ENCODE measurements at places on chromosomes 2 and 18.

DNA sequence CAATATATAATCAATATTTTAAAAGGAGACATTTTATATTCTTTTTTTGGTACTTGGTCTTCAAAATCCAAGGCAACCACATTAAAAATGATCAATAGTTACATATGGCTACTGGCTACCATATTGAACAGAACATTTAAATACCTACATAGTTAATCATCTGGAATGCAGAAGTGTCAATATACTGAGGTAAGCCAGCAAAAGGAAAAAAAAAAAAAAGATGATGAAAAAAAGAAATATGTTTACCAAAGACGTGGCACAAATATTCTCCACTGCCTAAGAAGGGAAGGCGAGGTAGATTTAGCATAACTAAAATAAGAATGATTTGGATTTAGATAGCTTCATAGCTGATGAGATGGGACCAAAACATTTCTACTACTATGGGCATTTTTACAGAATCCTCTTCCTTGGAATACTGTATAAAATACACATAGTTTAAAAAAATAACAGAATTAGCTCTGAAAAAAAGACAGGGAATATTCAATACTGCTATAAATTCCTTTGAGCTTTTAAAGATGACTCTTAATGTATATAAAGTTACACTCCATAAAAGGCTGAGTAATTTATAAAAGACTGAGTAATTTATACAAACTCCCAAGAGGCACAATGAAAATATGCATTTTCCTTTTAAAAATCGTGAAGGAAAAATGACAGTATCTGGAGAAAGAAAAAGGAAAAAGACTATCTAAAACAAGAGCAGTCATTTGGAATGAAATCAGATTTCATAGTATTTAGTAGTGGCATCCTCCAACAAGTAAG, 63.5 kb downstream of the CDH2 start:
- no peak for DNase-seq

- peak; percentile 1 for DNase-seq
Observed at GRCh38 chr18:28512357-28512756, 335.4 kb upstream of the CDH2 start.

DNA sequence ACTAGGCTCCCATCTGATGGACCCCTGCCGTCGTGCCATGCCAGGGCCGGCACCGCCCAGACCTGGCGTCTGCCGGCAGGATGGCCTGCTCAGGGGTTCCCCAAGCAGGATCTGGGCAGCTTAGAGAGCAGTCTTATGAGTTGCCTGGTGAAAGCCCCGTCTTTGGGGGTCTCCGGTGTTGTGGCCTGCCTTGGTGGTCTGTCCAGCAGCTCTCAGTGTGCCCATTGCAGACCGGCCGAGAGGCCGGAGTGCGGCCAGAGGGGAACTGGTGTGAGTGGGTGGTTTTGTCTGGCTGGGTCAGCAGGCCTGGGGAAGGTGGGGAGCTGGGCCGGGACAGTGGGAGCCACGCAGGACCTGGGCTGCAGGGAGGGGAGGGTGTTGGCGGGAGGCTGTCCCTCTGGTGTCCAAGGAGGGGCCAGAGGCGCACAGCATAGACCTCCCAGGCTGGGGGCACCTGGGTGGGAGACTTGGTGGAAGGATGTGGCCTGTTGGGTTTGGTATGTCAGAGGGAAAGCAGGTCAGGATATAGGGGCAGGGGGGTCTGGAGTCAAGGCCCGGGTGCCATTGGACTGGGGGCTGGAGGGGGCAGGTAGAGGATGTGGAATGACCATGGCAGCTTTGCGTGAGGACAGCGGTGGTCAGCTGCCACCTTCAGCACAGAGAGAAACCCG, 16.5 kb downstream of the GPC1 start:
- no peak for DNase-seq

DNA sequence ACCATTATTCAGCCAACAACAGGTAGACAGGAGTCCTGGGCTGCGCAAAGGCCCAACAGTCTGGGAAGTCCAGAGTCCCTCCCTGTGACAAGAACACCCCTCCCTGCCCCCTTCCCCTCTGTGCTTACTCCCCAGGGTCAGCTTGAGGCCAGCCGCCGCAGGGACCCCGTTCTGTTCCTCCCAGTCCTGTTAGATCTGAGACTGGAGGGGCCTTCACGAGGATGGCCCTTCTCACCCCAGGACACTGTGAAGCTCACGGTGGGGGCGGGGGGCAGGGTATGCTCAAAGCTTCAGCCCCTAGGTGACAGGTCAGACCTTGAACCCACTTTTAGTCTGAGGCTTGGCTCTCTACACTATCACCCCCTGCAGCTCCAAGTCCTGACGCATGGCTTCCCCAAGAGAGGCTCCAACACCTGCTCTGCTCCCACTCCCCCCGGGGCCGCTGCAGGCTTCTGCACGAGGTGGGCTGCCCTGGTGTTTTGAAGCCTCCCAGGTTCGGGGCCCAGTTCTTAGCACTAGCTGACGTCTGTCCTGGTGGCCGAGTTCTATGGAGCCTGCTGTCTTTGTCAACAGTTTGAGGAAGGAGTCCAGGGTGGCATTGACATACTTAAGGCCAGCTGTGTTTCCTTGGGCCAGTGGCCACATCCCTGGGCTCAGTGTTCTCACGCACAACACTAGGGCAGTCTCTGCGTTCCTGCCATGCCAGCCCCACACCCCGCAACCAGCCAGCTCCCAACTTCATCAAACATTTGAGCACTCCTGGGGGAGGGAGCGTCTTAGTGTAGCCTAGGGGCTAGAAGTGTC, 37.2 kb upstream of the HPCAL1 start:
- no peak for DNase-seq

DNA sequence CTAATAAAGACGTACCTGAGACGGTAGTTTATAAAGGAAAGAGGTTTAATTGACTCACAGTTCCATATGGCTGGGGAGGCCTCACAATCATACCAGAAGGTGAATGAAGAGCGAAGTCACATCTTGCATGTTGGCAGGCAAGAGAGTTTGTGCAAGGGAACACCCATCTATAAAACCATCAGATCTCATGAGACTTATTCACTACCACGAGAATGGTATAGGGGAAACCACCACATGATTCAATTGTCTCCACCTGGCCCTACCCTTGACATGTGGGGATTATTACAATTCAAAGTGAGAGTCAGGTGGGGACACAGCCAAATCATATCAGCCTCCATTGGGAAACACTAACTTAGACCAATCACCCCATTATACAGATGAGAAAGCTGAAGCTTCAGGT, 81.4 kb downstream of the SKA1 start:
- no peak for DNase-seq

DNA sequence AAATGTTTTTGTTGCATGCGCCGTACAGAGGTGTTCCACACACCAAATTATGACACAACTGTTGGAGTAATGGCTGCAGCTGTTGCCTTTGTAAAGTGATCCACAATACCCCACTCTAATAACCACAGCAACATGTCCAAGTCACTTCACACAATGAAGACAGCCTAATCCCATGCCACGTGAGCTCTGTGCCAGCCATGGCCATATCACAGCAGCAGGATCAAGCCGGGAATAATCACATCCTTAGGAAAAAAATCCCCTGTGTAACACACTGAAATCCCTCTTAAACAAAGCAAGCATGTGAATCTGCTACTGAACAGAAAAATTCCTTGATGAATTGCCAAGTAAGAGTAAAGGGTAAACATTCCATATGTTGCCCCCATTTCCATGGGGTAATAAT, 179.5 kb upstream of the PARD3B start:
- DNase-seq: no peak

- DNase-seq: no peak
Observed at GRCh38 chr18:42977982-42978637, 137.4 kb downstream of the RIT2 start.

DNA sequence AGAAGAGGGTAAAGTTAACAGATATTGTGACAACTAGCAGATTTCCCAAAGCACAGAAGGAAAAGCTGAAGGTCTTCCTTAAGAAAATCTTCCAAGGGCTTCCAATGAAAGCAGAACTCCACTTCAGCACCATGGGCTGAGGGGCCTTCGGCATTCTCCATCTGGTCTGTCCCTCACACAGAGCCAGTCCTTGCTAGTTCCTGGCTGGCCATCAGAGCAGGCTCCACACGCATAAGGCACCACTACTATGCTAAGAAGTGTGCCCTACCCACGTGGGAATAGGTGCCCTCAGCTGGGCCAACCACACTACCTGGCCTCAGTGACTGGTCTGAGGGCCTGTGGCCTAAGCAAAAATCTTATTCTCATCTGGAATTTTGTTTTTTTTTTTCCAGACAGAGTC, 73.5 kb downstream of the METTL4 start:
- DNase-seq: no peak

DNA sequence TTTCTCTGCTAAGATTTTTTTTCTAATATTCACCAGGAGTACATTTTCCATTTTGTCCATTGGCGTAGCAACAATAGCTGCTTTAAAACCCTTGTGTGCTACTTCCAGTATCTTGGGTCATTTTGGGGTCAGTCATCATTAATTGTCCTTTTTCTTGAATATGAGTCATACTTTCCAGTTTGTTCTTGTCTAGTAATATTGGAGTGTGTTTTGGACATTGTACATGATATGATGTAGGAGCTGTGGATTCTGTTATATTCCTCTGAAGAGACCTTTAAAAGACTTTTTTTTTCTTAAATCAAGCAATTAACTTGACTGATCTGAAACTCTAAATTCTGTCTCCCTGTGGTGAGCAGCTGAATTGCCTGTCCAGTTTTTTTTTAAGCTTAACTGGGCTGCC, 40.8 kb downstream of the AGPS start:
- no peak for DNase-seq

DNA sequence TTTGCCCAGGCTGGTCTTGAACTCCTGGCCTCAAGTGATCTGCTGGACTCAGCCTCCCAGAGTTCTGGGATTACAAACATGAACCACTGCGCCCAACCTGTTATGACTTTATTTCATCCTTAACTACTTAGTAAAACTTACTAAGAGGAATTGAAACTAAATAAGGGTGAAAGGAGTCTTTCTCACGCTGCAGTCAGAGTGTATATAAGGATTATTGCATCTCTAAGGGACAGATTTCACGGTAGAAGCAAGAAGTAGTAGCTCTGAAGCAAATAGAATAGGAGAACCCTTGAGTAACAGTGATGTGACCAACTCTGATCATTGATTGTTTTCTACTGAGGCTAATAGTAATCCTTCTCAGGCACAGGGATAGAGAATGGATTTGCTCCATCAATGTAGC, 960.1 kb downstream of the CPS1 start:
- no peak for DNase-seq

DNA sequence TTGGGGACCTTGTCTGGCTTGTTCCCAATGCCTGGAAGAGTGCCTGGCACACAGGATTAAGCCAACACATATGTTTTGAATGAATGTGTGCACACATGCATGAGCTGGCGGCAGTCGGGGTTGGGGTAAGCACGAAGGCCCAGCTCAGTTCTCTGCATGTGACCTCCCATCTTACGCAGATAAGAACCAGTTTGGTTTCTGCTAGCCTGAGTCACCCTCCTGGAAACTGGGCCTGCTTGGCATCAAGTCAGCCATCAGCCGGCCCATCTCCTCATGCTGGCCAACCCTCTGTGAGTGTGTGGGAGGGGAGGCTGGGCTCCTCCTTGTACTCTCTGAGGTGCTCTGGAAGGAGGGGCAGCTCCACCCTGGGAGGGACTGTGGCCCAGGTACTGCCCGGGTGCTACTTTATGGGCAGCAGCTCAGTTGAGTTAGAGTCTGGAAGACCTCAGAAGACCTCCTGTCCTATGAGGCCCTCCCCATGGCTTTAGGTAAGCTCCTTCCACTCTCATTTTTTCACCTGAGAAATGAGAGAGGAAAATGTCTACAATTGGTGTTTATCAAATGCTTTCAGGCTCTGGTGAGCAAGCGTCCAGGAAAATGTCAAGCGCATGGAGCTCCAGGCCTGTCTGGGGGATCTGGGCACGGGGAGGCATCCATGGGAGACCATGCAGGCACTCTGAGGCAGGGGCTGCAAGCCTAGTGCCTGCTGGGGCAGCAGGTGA, 9.7 kb upstream of the IL1RN start:
- no peak for DNase-seq

GRCh38 chr2:236562434-236562833, 7.2 kb upstream of the ACKR3 start:
- no peak for DNase-seq

- DNase-seq: no peak
Observed at GRCh38 chr2:222447131-222447530, 22.8 kb downstream of the SGPP2 start.

DNA sequence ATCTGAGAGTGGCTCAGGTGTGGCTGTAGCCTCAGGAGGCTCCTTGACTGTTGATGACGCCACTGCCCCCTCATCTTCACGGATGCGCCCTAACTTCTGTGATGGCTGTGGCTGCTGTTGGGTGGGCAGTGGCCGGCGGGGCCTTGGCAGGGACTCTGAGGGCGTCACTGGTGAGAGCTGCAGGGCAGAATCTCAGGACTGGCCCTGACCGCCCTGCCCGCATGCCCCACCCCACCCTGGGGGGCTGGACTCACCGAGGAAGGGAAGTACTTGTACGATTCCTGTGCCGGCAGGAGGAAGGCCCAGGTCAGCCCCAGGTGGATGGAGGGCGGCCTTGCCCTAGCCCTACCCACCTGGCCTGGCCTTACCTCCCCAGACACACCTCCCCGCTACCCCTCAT, 2.4 kb downstream of the CXXC1 start:
- DNase-seq: no peak

DNA sequence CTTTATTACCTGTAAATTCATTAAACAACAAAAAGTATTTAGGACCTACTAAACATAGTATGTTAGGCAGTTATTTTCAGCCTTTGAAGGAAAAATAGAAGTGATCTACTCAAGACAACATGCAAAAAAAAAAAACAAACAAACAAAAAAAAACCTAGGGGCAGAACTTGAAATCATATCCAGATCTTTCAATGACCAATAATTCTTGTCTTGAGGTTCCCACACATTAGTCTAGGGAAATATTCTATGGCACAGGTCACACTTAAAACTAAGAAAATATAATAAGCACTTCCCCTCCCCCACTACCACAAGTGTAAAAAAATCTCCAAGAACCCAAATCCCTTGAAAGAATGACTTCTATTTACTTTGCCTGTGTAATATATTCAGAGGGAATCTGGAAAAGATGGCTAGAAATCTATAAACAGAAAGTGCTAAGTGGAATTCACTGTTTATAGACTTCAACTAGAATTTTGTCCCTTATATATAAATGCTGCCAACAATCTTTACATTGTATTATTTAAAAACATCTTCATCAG, 3.5 kb downstream of the PELI1 start:
- no peak for DNase-seq

GRCh38 chr2:143802871-143803650, 673.8 kb downstream of the ARHGAP15 start:
- DNase-seq: peak; percentile 37

DNA sequence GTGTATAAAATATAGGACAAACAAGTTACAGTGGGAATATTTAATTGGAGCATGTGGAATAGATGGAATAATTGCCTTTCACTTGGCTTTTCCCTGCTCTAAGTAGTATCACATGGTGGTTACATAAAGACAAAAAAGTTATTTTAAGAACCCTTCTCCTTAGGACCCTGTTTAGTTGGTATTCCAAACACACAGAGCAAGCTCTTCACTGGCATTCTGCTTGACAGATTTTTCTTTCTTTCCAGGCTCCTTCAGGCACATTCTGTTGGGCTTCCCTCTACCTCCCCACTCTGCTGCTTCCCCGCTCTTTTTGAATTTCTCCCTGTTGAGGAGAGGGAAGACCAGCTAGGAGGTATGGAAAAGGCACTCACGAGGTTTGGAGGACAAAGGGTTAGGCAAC, 29.0 kb upstream of the DARS1 start:
- no peak for DNase-seq
